NCI-H1105 (cell line): ENCODE measurements at places on chromosomes 4 and X.
A peak's percentile ranks its signal among the peaks of the same experiment; 100 is the strongest.

DNA sequence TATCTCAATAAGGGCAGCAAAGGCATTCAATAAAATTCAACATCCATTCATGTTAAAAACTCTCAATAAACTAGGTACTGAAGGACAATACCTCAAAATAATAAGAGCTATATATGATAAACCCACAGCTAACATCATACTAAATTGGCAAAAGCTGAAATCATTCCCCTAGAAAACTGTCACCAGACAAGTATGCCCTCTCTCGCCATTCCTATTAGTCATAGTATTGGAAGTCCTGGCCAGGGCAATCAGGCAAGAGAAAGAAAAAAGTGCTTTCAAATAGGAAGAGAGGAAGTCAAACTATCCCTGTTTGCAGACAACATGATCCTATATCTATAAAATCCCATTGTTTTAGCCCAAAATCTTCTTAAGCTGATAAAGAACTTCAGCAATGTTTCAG lies 116.8 kb downstream of the TENT5D start:
- no peak for DNase-seq

GRCh38 chrX:77404419-77404818 lies 42.8 kb upstream of the FGF16 start:
- DNase-seq = no peak

- no peak for DNase-seq
These were observed 63.9 kb downstream of the PLS3 start for GRCh38 chrX:115624916-115625315.

- DNase-seq = no peak
These were observed 78.5 kb downstream of the HTRA3 start for GRCh38 chr4:8348071-8348470.

GRCh38 chr4:3388471-3389232 lies 53.1 kb upstream of the HGFAC start:
- DNase-seq = no peak

GRCh38 chrX:129427267-129427666 lies 96.0 kb downstream of the SMARCA1 start:
- DNase-seq = no peak

GRCh38 chr4:153651587-153651986 lies 32.5 kb upstream of the TLR2 start:
- DNase-seq = no peak

DNA sequence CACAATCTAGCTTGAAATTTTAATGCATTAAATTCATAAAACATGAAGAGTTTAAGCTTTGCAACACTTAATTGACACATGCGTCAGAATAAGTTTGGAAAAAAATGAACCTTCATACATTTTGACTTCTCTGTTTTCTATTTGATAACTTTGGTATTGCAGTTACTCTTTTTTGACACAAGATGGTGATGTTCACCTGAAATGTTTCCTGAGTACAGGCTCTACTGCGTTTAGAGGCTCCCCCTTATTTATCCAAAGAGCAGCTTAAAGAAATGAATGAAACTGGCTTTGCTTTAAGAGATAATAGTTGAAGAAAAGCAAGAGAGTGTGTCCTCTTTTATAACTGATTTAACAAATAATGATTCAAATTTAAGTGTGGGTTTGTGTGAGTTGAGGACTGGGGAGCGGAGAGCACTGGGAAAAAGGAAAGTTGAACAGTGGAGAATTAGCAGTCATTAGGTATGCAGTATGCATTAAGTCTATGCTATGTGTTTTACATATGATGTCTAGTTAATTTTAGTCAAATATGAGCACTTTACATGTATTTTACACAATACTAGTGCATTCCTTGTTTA lies 180.6 kb upstream of the NUDT6 start:
- DNase-seq = peak; percentile 0
